ENCODE measurements at places on chromosomes 11 and 22. TPM values are rescaled to one million over a fixed set of nuclear protein-coding genes. Genes with fewer than 3 reads are reported as not detected.

DNA sequence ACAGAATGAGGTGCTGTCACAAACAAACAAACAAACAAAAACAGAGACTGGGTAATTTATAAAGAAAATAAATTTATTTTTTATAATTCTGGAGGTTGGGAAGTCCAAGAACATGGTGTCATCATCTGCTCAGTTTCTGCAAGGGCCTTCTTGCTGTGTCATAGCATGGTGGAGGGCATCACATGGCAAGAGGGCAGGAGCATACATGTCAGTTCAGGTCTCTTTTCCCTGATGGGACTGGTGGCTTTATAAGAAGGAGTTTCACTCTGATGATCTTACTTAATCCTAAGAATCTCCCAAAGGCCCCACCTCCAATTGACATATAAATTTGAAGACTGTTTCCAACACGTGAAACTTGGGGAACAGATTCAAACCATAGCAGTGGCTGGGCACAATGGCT lies 135.7 kb downstream of the NECTIN1 start:
- no peak for DNase-seq

GRCh38 chr11:134528453-134528852 lies 116.4 kb upstream of the B3GAT1 start:
- DNase-seq = peak; percentile 24

CSF2RB gene
- 3.7 TPM for polyA plus RNA-seq

- no peak for DNase-seq
These were observed 1469.0 kb downstream of the LRRC4C start for GRCh38 chr11:39990421-39990831.

DNA sequence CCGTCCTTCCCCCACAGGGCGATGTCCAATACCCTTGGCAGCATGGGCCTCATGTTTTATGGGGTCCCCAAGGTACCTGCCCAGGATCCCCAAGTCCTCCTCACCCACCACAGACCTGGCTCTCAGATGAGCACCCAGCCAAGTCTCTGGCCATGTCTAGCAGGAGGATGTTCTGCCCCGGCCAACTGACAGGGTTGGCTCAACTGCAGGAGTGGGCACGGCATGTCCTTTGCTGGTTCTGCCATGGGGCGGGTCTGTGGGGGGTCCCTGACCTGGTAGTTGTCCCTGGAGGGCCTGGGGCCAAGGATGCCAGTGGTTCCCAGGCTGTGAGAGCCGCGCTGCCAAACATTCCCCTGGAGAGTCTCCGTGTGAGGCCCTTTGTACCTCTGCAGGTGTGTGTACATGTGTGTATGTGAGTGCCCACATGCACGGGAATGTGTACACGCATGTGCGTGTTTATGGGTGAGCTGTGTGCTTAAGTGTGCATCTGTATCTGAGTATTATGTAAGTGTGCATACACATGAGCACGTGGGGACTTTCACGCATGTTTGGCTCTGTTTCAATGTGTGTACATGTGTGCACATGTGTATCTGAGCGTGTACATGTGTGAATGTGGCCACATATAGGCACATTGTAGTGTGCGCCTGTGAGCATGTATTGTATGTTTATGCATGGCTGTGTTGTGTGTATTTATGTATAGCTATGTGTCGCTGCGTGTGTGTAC lies 85.5 kb downstream of the KCNQ1 start:
- peak; percentile 61 for DNase-seq

DNA sequence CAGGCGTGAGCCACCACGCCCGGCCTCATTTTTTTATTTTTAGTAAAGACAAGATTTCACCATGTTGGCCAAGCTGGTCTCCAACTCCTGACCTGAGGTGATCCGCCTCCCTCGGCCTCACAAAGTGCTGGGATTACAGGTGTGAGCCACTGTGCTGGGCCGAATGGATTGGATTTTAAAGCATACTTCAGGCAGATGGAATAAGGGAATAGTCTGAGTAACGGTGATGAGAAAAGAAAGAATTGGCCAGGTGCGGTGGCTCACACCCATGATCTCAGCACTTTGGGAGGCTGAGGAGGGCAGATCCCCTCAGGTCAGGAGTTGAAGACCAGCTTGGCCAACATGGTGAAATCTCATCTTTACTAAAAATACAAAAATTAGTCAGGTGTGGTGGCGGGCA lies 2.1 kb upstream of the CBL start:
- no peak for DNase-seq

- DNase-seq = no peak
These were observed 1.5 kb downstream of the DGKZ start for GRCh38 chr11:46348566-46349401.

GRCh38 chr11:11965656-11966353 lies 42.6 kb downstream of the DKK3 start:
- peak; percentile 61 for DNase-seq

LBHD1 gene
- 12.9 TPM for polyA plus RNA-seq

GRCh38 chr11:72617080-72617762 lies 57.0 kb downstream of the PDE2A start:
- peak; percentile 93 for DNase-seq

Measured in sigmoid colon (tissue), 7 donors.